ENCODE measurements at places on chromosomes 7 and 10. TPM values are rescaled to one million over a fixed set of nuclear protein-coding genes. Genes with fewer than 3 reads are reported as not detected.

DNA sequence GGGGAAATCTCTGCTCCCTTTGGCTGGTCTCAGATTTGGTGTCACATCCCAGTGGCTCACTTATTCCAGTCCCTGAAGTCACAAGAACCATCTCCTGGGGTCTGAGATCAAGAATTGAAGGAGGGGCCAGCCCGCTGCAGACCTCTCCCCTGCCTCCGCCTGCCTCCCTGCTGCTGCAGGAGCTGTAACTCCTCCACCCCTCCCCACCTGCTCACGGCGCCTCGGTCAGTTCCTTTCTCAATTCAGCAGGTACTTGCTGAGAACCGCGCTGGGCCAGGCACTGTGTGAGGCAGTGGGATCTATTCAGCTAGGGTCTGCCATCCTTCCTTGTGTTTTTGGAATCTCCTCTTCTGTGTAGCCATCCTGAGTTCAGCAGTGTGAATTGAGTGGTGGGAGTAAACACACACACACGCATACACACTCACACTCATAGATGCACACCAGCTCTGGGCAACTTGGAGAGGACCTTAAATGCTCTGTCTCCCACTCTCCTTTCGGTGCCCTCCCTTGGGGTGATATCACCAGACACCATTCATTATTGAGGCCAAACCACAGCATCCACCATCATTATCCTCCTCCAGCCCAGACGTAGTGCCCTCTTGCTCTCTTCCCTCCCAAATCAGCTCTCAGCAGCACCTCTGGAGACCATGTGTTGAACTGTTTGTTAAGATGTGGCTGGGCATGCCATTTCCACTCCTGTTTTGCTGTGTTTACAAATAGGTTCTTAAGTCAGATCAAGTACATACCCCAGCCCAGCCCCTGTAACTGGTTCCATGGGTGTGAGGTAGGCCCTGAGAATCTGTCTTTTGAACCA, 22.0 kb upstream of the ANKRD2 start:
- no peak for DNase-seq

DNA sequence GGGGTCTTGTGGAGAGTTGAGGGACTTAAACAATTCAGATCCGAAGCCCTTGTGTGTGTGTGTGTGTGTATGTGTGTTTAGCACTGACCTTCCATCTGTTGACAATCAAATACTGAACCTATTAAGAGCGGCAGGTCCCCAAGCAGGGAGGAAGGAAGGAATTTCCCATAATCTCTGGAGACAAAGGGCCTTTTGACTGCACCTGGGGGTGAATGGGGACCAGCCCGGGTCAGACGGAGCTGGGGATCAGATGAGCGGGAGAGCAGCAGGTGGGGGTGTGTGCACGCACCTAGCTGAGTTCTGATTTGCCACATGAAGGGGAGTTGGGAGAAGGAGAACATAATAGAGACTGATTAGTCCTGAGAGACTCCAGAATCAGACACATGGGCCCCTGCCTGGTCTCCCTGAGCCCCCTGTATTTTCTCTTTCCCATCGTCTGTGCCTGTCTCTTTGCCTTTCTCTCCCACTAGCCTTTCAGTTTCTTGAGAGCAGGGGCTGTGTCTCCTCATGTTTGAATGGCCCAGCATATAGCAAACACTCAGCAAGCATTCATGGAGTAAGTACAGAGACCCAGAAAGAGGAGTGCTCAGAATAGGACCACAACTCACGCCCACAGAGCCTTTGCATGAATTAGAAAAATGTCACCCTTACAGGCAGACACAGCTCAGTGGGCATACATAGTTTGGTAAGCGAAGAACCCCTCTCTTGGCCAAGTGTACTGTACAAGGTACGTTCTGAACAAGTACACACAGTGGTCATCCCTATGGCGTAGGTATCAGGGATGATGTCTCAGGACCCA, 288.3 kb upstream of the HABP2 start:
- DNase-seq = no peak

GRCh38 chr10:68099736-68100135, 9.6 kb upstream of the MYPN start:
- no peak for DNase-seq

DNA sequence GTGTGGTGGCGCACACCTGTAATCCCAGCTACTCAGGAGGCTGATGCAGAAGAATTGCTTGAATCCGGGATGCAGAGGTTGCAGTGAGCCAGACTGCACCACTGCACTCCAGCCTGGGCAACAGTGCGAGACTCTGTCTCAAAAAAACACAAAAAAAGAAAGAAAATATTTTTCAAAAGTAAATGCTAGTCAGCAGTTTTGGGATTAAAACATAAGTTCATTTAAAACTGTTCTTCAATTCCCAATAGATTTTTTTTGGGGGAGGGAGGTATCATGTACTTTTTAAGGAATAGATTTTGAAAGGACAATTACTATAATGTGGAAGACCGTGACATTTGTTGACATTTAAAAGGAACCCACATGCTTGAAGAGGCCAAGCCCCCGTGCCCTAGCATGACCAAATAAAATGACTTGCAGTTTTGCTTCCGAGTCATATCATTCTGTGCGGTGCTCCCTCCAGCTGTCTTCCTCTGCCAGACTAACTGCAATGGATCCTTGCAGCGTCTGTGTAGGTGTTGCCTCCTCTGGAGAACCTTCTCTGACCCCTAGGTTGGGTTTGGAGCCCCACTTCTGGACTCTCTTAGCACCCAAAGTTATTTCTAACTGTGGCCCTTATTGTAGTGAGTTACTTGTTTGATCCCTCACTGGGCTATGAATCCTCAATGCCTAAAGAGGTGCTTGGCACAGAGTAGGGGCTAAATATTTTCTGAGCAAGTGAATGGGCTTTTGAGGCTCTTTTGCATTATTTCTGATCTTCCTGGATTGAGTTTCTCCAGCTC, 17.4 kb upstream of the HPS1 start:
- DNase-seq = no peak

The FAS gene
- total RNA-seq = 52.5 TPM

DNA sequence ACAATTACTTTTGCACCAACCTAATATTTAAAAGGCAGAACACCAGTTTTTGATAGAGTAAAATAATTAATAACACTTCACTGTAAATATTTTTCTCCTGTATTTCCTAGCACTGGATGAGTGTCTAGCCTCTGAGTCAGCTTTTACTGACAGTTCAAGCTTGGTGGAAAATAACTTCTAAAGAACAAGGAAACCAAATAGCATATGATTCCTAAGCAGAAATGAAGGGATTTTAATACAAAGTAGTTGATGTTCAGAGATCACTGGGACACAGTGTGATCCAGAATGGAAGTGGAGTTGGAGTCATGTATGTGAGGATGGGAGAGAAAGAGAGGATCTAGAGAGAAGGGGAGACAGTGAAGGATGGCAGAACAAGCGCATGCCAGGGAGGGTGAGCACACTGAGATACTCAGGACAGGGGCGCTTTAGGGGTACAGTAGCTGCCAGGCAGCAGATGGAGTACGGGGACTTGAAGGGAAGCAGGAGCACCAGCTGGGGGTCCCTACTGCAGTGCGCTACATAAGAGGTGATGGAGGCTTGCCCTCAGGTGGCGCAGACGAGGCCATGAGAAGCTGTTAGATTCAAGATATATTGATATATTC, 117.9 kb upstream of the KLF6 start:
- DNase-seq = peak; percentile 74

- DNase-seq = no peak
Observed at GRCh38 chr10:79387466-79387973, 40.3 kb downstream of the PPIF start.

The CDCA7L gene
- 47.7 TPM for total RNA-seq

DNA sequence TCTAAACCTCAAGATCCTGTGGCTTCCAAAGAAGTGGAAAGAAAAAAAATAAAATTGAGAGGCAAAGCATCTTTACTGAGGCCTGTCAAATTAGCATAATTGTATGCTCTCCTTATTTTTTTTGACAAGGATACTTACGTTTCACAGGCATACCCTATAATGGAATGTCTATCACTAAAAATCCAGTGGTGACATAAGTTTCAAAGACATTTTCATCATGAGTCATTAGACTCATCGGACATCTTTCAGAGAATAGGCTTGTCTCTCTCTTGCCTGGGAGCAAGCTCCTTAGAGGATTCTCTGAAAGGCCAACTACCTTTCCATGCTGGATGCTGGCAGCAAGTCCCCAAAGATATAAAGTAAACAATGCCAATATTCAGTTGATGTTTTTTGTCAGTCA, 380.7 kb upstream of the STEAP1 start:
- no peak for DNase-seq

- no peak for DNase-seq
Observed at GRCh38 chr10:23375366-23375765, 30.8 kb upstream of the C10orf67 start.

DNA sequence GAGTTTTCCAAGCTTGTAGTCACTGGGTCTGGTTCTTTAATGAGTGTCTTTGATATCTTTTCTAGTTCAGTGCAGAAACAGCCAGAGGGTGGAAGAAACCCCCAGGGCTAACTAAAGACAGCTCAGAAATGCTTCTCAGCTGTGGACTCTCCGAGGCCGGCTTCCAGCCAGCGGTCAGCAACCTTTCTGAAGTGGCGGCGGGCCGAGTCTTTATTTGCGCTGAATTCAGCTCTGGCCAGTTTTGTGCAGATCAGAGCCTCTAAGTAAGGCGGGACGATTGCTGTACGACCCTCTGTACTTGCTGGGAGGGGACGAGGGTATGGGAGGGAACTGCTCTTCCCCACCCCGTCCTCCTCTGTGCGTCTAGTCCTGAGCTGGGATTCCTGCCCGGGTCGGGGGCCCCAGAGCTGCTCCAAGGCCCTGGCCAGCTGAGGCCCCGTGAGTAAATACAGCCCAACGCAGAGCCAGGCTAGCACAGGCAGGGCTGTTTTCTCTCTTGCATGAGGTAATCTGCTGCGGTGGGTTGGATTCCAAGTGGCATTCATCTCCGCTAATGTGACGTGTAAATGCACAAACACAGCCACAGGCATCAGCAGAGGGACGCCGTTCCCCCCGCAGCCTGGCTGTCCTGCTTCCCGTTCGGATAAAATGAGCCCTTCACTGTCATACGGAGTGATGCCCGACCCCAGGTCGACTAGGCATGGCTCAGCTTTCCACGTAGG, 159.8 kb downstream of the PIP4K2A start:
- DNase-seq = no peak

DNA sequence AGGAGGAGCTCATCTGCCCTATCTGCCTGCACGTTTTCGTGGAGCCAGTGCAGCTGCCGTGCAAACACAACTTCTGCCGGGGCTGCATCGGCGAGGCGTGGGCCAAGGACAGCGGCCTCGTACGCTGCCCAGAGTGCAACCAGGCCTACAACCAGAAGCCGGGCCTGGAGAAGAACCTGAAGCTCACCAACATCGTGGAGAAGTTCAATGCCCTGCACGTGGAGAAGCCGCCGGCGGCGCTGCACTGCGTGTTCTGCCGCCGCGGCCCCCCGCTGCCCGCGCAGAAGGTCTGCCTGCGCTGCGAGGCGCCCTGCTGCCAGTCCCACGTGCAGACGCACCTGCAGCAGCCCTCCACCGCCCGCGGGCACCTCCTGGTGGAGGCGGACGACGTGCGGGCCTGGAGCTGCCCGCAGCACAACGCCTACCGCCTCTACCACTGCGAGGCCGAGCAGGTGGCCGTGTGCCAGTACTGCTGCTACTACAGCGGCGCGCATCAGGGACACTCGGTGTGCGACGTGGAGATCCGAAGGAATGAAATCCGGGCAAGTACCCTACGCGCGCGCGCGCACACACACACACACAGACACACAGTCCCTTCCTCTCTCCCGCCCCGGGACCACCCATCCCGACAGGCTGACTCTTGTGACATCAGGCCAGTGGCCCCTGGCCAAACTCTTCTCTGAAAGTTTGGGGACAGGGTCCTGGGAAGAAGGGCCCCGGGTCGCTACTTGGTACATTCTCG, 538 bp downstream of the TRIM8 start:
- DNase-seq = no peak

The FXYD4 gene
- not detected for total RNA-seq

DNA sequence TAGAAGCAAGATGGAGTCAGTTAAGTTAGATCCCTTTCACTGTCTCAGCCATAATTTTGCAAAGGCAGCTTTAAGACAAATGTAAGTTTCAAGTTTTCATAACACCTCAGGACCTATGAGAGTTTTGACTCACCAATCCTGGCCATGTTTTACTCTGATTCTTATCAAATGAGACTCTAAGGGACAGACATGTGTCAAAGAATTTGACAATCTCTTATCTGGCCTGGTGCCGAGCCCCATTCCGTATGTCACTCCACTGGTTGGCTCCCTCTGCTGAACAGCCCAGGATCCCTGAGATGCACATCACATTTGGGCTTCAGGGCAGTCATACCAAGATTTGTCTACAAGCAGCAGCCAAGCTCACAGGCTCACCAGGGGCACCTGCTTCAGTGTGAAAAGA, 187.6 kb upstream of the STK17A start:
- no peak for DNase-seq

DNA sequence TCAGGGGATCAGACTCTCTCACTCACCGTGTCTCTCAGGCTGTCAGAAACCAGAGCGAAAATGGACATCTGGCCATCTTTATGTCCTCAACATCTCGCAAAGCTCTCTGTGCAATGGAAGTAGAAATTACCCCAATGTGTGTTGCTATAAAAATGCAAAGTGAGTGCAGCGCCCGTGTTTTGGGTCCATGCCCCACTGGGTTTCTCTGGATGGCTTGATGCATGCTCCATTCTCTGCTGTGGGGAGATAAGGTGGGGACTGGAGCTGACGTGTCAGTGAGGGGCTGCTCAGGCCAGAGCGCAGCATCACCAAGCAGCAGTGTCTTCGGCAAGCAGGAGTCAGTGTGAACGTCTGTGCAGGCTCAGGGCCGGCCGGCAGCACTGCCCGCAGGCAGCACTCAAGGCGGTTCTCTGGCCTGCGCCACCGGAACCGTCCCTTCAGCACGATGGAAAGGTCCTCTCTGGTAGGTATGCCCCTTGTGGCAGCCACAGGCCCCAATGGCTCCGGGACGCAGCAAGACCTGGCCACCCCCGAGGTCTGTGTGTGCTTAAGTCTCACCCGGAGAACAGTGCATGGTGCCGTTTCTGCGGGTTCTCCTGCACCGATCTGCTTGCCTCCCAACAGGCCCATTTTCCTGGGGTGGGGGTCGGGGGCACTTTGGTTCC, 30.2 kb downstream of the WDR86 start:
- no peak for DNase-seq

The DYNC1I1 gene
- total RNA-seq = 0.06 TPM

The SP8 gene
- not detected for total RNA-seq

Data from epithelial cell of proximal tubule (primary cell).